ENCODE measurements at places on chromosomes 1 and 21.
A peak's percentile ranks its signal among the peaks of the same experiment; 100 is the strongest.

GRCh38 chr1:162970021-162970420, 99.1 kb upstream of the RGS4 start:
- no peak for DNase-seq

- DNase-seq, result no peak
Measured at GRCh38 chr1:111851552-111851951, 95.9 kb downstream of the DDX20 start.

GRCh38 chr1:177385760-177386698, 215.3 kb downstream of the BRINP2 start:
- peak; percentile 12 for DNase-seq

- no peak for DNase-seq
Measured at GRCh38 chr21:21631961-21632360, 633.8 kb downstream of the NCAM2 start.

GRCh38 chr21:25412100-25412499, 195.2 kb downstream of the MRPL39 start:
- DNase-seq, result no peak

DNA sequence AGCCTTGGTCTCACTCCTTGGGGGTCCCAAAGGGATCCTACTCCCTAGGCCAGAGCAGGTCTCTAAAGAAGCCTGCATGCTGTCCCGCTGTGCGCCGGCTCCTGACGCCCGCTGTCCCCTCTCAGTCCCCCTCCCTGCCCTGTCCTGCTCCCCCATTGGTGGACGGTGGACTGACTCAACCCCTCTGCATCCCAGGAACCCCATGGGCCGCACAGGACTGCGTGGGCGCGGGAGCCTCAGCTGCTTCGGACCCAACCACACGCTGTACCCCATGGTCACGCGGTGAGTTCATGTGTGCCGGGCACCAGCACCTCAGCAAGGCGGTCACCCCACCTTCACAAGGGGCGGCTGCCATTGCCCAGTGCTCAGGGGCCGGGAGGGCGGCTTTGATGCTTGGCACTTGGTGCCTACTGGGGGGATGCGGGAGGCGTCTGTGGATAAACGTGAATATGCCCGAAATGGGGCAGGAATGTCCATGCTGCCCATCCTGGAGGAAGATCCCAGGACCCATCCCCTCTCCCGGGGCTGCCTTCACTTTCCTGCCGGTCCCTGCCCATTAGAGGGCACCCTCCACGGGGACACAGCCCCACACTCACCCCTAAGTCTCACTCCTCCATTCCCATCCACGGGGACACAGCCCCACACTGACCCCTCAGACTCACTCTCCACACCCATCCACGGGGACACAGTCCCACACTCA, 20.2 kb upstream of the LRRC3 start:
- DNase-seq, result no peak

GRCh38 chr1:219422811-219423598, 189.9 kb downstream of the ZC3H11B start:
- DNase-seq, result no peak

DNA sequence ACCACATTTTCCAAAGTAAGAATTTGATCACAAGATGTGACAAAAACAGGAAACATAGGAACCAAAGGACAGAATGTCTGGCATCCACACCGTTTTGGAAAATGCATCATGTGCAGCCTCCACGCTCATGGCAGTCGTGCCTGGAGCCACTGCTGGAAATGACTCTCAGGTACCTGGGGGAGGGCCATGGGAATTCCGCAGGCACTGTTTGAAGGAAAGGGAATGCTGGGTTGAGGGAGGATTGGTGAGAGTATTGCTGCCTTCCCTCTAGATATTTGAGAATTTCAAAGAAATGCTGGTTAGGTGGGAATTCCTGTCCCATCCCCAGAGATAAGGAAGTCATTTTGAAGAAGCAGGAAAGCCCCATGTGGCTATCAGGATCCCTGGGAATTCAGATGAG, 10.8 kb downstream of the SLAMF1 start:
- DNase-seq, result no peak

DNA sequence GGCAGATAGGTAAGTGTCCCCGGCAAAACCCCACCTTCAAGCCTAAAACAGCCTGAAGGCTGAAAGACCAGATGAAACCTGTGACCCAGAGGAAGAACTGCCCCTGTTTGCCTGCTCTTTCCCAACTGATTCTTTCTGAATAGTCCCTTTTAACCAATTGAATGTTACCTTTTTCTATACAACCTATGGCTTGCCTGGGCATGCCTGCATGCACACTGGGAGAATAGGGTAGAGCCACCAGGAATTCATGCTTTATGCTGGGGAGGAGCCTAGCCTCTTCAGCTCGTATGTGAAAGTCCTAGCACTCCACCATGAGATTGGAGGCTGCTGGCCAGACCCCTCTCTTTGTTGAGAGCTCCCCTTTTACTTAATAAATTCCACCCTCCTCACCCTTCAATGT, 340.0 kb downstream of the PTBP2 start:
- DNase-seq, result no peak

GRCh38 chr1:231628207-231628876, 1.8 kb downstream of the DISC1 start:
- DNase-seq, result peak; percentile 27

DNA sequence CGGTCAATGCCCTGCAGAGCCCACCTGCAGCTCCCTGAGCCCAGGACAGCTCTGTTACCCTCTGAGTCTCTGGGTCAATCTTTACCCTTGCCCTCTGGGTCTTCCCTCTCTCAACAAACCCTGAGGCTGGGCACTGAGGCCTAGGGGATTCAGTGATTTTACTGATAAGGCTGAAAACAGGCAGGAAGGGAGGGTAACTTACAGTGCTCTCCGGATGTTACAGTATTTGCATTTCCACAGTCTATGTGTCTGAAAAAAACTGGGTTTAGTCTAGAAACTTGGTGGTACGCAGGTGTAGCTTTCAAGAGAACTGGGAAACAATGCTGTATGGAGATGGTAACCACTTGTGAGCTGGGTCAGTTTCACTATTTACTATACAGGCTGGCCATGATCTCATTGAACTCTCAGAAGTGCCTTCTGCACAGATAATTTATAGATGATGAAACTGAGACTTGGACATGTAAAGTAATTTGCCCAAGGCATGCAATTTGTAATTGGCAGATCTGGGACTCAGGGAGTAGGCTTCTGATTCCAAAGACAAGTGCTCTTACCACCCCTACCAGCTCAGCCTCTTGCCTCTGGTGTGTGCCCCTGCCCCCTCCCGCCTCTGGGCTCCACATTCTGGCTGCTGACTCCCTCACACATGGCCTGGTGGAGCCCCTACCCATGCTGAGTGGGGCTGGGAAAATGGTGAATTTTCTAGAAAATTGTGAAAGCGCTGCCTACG, 48.8 kb downstream of the TENT5C start:
- DNase-seq, result no peak

DNA sequence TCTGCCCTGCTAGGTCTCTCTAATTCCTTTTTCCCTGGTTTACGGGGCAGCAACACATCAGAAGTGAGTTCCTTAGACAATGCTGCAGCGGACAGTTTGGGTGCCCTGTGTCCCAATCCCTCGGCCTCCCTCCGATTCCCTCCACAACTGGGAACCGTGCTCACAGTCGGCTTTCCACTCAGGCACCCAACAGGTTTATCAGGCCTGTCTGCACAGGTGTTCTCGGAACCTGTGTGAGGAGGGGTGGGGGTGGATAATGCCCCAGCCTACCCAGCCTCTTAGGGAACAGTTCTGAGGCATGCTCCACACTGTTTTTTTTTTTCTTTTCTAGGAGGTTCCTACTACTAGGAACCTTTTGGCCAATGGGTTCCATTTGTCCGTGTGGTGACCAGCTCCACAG, 131.2 kb downstream of the DISC1 start:
- DNase-seq, result no peak

DNA sequence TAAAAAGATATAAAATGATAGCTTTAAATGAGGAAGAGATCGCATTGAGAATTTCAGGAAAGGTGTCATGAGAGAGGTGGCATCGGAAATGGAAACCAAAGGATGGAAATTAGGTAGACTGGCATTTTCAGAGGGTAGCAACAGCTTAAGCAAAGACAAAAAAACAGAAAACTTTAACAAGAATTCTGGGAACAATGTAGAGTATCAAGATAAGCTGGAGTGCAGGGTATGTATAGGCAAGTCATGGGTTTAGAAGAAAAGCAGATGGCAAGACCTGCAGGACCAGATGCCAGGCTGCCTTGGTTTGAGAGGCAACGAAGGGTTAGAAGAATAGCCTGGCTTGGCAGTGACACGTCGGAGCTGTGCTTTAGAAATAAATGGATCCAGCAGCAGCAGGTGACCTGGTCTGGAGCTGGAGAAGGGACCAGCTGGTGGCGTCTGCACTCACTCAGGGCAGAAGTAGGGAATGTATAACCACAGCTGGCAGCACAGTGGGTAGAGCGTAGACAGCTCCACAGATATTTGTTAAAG, 149.4 kb upstream of the TIAM1 start:
- DNase-seq, result no peak

GRCh38 chr21:25428537-25428936, 178.7 kb downstream of the MRPL39 start:
- no peak for DNase-seq

DNA sequence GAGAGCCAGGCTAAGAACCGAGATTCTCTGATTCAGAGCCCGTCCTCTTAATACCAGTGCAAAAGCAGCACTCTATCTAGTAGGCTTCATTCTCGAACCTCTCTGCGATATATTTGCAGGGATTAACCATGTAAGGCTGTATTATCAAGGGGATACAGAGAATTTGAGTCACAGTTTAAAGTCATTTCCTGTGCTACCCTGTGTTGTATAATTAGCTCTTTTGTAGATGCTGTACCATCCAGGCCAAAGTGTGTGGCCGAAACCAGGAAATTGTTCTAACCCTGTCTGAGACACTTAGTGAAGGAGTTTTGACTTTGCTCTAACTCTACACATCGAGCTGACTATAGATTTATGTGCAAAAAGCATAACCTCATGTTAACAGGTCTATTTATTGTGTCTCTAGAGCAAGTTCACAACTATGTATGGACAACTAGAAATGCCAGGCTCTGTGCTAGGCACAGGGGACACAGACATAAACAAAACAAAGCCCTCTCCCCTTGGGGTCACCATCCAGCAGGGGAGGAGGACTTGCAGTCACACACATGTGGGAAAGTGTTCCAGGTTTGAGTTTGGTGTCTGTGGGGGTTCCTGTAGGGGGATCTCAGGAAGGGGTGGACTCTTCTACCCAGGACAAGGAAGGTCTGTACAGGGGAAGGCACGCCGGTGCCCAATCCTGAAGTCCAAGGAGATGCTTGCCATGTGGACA, 182.2 kb downstream of the DHRS3 start:
- DNase-seq, result no peak

DNA sequence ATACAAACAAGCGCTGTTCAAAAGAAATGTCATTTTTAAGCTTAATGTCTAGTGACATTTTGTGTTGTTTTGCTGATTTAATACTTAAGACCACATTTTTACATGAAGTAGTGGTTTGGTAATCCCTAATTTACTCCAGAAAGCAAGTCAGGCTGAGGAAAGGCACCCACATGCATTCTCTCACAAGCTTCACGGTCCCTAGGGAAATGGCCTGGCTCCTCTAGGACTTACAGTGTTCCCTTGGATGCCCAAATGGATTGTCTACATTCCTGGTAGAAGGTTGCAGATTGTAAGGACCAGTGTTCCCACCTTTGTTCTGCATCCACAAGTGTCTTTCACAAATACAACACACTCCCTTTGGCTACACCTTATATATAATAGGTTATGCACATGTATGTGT, 9.5 kb downstream of the GPSM2 start:
- no peak for DNase-seq

- peak; percentile 85 for DNase-seq
Measured at GRCh38 chr21:26946744-26947446, 20.0 kb downstream of the ADAMTS5 start.

DNA sequence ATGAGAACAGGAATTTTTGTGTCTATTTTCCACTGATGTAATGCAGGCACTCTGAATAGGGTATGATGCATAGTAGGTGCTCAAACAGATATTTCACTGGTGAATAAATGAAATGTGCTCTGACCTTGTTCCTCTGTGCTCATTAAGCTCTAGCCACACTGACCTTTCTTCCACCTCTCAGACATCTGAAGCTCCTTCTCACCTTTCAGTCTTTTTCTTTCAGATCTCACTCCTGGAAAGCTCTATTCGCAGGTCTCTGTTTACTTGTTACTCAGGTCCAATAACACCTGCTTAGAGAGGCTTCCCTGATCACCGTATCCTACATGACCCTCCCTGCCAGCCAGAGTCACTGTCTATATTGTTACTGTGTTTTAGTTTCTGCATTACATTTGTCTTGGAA, 59.2 kb upstream of the IVNS1ABP start:
- DNase-seq, result no peak

GRCh38 chr21:44010429-44010828, 1.7 kb upstream of the TRAPPC10 start:
- DNase-seq, result no peak

DNA sequence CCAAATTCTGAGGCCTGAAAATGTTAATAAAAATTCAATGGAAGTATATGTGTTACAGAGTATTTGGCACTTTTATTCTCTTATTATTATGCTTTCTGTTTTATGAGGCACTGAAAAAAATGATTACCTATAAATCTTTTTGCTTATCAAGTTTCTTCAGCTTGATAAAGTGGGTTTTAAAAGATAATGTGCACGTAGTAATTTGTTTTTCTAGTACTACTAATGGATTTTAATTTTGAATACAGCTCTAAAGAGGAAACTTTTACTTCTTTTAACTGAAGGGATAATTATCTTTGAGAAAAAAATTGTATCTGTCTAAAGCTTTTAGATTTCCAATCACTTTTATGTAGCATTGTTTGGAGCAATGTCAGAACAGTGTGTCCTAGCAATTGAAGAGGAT, 211.4 kb upstream of the L1TD1 start:
- no peak for DNase-seq

DNA sequence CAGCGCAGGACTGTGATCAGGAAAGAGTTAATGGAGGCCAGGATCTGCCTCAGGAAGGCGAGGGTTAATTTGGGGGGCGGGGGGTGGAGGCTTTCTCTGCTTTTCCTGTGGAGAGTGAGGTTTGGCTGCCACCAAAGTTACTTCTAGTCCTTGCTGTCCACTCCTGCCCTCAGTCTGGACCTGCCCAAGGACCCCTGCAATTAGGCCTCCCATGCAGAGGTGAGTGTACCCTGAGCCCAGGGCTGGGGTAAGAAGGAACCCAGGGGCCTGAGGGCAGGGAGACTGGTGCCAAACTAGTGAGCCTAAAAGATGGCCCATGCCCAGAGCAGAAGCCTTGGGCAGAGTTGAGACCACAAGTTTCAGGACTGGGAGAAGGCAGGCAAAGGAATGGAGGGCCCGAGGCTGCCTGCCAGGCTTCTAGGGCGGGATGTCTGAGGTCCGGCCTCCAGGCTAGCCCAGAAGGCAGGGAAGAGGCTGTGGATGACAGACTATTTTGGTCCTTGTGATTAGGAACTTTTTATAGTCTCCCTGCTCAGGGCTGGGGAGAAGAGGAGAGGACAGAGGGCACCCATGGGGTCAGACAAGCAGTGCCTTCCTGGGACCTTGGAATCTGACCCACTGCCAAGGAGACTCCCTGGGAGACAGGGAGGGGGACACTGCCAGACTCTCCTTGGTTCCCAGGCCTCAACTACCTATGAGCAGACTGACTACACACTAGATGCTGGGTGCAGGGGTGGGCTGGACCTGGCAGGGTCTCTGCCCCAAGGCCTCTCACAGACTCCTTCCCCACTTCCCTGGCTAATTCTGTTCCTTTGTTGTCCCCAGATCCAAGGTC, at the start of gene FAM110D:
TSS of gene FAM110D (plus strand) at position 172 of the 835 bp plus-strand sequence. CDS start 2,213 bp downstream, outside the sequence.
- DNase-seq, result no peak

GRCh38 chr1:6603915-6604558, 1.4 kb upstream of the KLHL21 start:
- no peak for DNase-seq

GRCh38 chr1:206435445-206435844, 34.8 kb upstream of the IKBKE start:
- no peak for DNase-seq
